Muscle of arm (tissue), 14 donors: ENCODE measurements at places on chromosomes 16 and 17.

- DNase-seq: peak; percentile 94
These were observed 647 bp downstream of the UNK start for GRCh38 chr17:75785016-75785890.

DNA sequence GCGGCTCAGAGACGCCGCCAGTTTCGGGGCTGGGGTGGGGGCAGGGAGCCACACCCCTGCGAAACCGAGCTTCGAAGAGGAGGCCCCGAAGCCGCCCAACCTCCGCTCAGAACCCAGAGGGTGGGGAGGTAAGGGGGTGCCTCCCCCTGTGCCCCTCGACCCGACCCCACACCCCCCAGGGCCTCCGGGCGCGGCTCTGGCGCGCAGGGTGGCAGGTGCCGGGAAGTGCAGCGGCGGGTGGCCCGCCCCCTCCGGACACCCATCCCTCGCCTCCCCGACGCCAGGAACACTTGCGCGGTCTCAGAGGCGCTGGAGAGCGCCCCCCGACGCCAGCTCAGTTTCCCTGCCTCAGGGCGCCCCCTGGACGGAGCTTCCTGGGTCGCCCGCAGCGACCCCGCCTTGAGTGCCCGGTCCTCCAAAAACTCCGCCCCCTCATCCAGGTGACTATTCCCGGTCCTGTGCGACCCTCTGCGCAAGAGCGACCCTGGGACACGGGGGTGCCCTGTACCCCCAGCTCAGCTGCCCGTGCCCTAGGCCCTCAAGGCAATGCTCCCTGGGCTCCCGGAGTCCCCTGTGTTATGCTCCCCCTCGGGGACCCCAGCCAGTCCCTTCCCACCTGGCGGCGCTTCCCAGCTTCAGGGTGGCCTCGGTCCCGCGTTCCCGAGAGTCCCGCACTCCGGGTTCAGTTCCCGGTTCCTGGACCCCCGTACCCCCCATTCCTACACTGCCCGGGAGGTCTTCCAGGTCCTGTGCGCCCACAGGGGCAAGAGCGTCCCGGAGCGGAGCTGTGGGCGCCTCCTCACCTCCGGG lies 562 bp downstream of the PPL start:
- DNase-seq: no peak

DNA sequence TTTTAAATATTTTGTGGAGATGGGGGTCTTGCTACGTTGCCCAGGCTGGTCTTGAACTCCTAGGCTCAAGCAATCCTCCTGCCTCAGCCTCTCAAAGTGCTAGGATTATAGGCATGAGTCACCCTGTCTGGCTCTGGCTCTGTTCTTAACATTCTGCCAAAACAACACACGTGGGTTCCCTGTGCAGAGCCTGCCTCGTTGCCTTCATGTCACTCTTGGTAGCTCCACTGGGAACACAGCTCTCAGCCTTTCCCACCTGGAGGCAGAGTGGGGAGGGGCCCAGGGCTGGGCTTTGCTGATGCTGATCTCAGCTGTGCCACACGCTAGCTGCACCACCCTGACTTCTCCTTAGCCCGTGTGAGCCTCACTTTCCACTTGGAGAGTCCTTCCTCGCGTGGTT lies 19.3 kb downstream of the CRISPLD2 start:
- no peak for DNase-seq

- no peak for DNase-seq
These were observed 89.8 kb upstream of the XYLT1 start for GRCh38 chr16:17560548-17560947.

DNA sequence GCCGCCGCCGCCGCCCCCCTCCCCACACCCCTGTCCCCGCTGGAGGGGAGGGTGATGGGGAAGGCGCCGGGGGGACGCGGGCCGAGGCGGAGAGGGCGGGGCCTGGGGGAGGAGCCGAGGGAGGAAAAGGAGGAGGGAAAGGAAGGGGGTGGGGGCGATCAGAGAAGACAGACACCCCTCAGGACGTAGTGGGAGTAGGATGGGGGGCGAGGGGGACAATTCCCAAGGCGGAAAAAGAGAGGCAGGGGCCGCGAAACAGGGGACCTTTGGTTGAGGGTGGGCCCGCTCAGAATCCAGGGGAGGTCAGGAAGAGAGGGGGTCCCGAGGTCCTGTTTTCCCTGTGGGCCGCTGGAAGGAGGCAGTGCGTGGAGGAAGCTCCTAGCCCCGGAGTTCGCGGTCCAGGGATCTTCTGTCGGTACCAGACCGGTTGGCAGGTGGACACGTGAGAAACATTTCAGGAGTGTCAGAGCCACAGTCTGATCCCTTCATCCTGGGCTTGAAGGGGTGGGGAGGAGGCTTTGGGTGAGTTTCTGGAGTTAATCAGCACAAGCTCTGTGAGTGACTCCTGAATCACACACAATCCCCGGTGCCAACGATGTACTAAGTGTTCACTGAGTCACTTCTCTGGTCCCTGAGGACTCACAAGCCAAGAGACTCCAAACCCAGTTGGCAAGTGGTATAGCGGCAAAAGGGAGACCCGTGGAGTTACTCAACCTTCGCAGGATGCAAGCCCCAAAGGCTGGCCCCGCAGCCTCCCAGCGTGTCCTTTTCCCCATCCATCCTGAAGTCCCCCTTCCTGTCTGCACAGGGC lies at the start of gene XYLT1:
XYLT1 (minus strand) TSS at position 53 of the 811 bp plus-strand sequence. CDS start 164 bp downstream, outside the sequence.
- DNase-seq: peak; percentile 59

DNA sequence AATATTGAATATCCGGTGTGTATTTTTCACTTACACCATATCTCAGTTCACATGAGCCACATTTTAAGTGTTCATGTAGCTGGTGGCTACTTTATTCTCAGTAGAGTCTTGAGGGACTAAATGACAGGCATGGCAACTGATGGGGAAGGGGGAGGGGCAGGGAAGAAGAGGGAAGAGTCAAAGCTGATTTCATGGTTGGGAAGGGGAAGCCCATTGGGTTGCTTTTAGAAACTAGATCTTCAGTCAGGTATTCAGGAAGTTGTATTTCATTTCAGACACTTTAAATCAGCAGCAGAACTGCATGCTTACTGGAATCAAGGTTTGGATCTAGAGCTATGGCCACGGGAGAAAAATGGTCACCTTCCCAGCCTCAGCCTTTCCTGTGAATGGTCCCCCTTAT lies 2.9 kb upstream of the WIPI1 start:
- DNase-seq: no peak

- DNase-seq: no peak
These were observed 15.2 kb upstream of the DPEP1 start for GRCh38 chr16:89598199-89598598.

- no peak for DNase-seq
These were observed 41.7 kb downstream of the PIPOX start for GRCh38 chr17:29084541-29085146.

GRCh38 chr17:80892019-80892855 lies 99.4 kb upstream of the CHMP6 start:
- peak; percentile 82 for DNase-seq

- no peak for DNase-seq
These were observed 3.3 kb downstream of the ARHGAP23 start for GRCh38 chr17:38431346-38432145.

DNA sequence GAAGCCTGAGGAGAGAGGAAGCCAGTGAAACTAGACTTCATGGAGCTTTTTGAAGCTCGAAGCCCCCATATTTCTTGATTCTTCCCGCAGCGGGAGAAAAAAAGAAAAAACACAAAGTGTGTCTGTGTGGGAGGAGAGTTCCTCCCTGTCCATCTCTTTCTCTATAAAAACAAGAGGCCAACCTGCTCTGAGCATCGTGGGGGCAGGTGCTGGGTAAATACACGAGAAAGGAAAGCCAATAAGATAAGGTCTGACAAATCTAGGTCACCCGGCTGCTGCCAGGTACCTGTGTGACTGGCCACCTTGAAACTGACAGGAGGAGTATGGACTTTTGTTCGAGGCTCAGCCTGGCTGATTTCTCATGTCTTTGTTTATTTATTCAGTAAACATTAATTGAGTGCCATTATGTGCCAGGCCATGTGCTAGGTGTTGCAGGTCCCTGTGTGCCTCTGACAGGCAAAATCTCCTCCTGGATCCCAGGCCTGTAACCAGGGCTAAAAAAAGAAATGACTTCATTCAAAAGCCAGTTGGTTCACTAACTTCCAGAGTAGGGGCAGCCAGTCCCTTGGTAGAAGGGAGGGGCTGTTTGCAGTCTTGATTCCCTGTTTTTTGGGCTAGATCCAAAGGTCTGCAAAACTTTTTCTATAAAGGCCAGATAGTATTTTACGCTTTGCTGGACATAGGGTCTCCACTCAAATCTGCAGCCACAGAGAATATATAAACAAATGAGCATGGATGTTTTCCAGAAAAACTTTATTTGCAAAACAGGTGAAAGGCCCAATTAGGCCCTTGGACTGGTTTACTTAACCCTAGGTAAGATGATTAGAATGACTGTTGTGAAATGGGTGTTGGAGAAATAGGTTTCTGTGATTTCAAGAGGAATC lies 35.6 kb downstream of the YPEL2 start:
- DNase-seq: no peak

DNA sequence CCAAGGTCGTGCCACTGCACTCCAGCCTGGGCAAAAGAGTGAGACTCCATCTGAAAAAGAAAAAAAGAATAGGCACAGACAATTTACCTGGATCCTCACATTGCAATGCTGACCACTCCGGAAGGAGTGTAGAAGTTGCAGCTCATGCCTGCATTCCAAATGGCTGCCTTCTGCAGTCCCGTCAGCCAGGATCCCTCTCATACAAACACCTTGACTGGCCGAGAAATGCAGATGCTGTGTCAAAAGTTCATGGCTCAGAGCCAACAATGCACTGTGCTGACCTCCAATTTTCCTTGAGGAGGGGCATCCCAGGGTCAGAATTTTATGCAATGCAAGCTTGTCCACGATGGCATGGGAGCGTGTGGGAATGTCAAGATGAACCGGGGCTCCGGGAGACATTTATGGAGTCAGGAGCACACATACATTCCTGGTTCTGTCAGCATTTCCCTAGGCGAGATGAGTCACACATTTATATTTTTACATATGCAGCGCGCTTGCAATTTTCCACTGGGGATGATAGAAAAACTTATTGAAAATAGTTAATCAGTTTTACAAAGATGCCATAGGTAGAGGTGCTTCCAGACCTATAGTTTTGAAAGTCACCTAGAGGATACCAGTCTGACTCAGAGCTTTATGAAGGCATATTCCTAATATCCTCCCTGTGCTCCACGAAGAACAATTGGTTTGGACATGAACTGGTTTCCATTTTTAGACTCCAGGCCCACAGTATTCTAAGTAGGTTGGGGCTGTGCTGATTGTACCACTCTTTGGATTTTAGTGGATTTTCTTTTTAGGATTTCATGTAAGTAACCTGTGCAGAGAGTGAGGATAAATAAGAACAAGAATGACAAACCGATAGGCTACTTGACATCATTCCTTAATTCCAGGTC lies 614.6 kb downstream of the MAF start:
- DNase-seq: peak; percentile 46
